Stimulated activated CD4-positive, alpha-beta T cell treated with anti-CD3 and anti-CD28 coated beads, TNF-alpha, amount 100 ng/mL, for 24 hours (primary cell): ENCODE measurements at places on chromosomes 12 and 14.

DNA sequence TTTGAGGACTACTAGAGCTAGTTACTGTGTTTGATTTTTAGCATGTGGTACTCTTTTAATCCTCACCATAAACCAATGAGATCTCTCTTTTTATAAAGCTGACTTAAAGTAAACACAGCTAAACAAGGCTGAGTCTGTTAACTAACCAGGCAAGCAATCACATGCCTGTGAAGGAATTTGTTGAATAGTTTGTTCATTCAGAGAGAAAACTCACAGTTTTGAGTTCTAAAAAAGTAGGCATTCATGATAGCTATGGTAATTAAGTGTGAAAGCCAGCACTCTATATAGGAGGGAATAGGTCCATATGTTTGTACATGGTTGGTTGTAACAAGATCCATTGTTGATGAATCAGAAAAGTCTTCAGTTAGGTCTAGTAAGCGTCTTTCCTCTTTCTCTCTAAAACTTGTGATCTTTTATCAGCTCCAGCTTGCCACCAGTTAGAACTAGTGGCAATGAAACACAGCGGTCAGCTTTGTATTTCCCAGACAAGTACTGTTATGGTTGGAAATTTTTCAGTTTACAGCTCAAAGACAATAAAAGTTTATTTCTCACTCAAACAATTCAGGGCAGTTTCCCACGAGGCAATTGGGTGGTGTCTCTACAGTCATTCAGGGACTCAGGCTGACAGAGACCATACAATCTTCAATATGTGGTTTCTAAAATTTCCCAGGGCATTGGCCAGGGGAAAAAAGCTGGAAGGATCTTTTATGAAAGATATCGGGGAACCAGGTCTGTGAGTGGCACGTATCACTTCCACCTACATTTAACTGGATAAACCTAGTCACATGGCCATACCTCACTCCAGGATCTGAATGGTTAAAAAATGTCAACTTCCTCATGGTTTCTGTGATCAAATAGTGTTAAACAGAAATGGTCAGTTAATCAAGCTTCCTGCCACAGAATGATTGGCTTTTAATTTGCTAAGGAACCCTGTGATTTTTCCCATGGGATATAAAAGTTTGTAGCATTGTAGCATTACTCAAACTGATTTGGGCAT is 203.1 kb downstream of the KIF21A start:
- DNase-seq, result no peak

DNA sequence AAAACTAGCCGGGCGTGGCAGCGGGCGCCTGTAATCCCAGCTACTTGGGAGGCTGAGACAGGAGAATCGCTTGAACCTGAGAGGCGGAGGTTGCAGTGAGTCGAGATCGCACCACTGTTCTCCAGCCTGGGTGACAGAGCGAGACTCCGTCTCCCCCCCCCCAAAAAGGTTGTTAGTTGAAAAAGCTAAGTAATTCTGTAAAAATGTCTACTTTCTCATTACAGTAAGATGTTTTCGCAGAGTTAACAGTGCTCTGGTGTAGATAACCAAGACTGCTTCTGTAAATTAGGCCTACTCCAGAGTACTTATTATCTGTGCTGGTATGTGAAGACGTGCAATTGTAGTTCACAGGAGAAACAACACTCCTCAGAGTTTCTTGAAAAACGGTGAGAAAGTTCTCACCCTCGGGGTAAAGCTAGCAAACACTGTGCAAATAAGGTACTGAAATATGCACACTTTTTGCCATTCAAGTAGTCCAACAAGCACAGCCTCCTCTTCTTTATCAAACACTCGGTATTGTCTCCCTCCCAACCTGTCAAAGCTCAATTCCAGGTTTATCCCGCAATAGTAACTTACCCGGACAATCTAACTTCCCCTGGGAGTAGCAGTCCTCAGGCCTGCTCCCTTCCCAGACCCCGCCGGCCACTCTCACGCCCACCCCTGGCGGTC is 974 bp downstream of the BTBD7 start:
- DNase-seq, result no peak

DNA sequence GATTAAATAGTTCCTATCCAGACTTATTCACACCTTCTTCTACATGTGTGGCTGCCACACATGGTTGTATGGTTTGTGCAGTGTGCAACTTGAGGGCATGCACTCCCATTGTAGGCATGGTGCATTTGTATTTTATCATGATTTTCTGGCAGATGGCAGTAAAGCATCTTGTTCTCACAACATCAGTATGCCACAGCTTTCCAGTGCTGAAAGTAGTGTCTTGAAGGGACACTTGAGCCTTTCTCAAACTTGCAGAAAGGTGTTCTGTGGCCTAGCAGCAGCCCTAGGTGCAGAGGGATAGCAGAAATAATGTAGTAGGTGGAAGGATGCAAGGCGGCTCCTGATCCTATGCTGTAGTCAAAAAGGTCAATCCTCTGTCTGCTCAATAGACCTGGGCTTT is 72.9 kb downstream of the LMNTD1 start:
- no peak for DNase-seq

DNA sequence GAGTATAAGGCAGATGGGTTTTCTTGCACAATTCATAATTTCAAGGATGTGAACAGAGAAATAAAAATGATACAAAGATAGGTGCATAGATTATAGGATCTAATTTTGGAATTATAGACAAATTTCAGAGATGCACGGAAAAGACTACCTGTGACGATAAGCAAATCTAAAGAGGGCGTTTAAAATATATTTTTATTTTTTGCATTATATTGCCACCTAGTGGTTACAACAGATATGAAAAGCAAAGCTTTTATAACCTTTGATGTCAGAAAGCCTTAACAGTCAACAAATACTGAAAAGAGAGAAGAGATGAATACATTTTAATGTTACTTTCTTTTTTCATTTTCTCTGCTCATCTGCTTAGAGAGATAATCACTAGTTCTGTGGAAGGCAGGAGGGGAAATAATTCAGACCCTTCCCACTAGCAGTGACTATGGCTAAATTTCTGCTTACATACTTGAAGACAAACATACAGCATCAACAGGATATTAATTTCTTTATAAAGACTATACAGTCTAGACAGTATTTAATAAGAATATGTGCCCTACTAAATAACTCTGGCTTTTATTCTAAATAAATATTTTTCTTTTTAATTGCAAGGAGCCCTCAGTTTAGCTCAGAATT is 46.3 kb downstream of the NTS start:
- DNase-seq, result no peak

DNA sequence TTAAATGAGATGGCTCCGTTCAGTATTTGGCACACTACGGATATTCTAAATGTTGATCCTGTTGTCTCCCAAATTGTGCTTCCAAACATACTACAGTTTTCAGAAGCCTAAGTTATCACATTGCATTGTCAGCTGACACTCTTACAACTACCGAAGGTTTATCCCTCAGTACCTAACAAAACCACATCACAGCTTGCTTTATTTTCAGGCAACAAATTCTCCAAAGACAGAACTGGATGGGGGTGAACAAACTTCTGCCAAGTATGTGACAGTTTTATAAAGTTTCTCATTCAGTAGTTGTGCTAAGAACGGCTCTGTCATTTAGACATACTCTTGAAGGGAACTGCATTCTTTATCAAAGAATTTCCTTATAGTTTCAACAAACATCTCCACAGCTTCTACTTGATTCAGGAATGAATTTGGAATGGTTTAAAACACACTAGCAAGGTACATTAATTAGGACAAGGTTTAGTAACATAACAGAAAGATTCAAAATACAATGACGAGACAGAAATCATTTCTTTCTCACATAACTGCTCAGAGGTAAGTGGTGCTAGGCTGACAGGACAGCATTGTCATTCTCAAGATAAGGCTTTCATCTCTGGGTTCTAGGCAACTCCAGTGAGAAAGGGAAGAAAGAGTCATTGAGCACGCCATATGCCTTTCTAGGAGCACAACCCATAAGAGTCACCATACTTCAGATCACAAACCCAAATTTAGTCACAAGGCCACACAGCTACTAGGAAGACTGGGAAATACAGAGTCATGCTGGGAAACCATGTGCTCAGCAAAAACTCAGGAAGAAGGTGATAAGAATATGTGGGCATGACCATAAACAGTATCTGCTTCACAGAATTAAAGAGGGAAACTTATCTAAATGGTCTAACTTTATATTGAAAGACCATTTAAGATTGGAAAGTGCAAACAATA is 100.7 kb downstream of the DUSP6 start:
- no peak for DNase-seq

DNA sequence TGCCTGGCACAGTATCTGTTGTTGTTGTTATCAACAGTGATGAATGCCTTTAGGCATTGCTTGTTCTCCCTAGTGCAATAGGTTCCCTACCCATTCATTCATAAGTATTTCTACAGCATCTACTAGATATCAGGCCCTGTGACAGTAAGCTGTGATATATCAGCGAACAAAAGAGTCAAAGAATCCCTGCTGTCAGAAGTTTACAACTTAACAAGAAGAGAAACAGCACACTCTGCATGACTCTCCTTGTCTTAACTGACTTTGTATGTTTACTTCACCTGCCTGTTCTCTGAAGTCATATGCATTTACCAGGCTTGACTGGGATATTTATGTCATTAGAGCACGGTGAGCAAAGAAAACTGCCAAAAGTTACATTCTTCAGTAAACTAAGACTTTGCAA is 452.2 kb upstream of the RPL10L start:
- DNase-seq, result no peak

DNA sequence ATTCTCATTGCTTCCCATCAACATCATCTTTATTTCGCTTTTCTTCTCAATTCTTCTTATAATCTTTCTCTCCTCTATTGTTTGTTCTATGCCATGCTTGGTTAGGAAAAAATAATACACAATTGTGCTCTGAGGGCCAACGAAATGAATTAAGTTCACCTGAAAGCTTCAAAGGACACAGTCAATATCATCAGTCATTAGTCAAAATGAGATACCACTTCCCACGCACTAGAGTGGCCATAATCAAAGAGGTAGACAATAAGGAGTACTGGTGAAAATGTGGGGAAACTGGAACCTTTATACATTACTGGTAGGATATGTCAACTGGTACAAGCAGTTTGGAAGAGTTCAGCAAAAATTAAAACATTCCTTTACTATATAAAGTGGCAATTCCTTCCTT is 91.5 kb downstream of the TMTC1 start:
- DNase-seq, result no peak

DNA sequence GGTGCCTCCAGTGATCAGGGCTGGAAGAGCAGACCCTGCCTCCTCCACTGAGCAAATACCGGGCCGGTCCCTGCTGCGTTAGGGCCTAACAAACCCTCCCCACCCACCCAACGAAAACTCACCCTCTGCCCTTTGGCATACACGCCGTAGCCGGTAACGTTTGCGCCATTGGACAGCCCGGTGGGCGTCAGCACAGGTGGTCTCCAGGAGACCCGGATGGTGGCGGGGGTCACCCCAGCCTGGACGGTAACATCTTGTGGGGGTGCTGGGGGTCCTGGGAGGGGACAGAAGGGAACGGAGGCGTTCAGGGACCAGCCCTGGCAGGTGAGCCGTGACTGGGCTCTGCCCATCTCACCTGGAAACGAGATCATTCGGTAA is 100.5 kb downstream of the PIWIL1 start:
- no peak for DNase-seq

GRCh38 chr14:36818246-36818645 is 156.6 kb downstream of the PAX9 start:
- no peak for DNase-seq

DNA sequence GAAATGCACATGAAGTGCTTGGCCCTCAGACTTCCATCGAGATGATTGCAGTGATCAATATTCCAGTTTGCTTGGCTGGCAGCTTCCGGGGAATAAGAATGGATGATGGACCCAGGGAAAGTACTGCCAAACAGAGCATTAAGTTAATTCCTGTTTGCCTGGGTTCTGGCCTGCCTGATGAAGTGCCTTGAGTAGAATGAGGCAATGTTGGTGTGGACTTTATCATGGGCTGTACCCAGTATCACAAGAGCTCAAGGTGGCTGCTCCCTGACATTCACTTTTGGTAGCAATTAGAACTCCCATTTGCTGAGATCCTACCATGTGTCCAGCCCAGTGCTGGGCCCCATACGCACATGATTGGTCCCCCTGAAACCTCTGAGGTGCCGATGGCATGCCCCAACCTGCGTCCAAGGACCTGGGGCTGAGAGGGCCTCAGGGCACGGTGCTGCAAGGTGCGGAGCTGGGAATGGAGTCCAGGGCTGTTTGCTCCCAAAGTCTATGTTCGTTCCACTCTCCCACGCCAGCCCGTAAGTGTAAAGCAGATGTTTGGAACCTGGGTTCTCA is 80.7 kb downstream of the SLC25A47 start:
- no peak for DNase-seq

DNA sequence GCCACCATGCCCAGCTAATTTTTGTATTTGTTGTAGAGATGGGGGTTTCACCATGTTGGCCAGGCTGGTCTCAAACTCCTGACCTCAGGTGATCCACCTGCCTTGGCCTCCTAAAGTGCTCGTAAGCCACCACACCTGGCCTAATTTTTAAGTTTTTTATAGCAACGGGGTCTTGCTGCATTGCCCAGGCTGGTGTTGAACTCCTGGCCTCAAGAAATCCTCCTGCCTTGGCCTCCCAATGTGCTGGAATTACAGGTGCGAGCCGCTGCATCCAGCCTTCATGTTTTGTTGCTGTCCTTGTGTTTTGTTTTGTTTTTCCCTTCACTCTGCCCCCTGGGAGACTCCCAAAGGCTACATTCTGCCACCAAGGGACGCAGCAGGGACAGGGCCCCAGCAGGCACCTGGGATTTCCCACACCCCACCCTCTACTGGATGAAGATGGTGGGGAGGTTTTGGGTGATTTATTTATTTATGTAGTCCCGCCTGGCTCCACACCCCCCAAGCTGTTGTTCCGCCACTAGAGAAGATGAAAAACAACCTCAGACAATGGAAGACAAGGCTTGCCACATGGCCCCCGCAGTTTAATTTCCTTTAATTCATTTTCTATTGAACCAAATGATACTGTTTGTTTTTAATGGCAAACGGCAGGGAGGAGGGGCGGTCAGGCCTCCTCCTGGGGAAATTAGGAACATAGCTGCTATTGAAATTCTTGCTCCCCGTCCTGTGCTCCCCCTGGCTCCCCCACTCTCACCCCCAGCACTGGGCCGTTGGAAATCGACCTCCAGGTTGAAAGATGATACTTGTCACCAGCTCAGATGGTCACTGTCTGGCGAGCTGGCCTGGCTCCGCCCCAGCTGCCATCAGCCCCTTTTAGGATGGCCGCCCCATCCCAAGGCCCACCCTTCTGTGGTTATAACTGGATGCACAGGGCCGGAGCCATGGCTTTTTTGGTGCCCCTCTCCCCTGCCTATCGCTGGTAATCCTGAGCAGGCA is 70.3 kb downstream of the RNFT2 start:
- no peak for DNase-seq

- no peak for DNase-seq
Measured at GRCh38 chr12:52248541-52249461, 15.8 kb downstream of the KRT7 start.

GRCh38 chr14:75675265-75675960 is 14.4 kb downstream of the TTLL5 start:
- DNase-seq, result no peak

- no peak for DNase-seq
Measured at GRCh38 chr12:63875703-63876102, 31.2 kb downstream of the SRGAP1 start.

- DNase-seq, result no peak
Measured at GRCh38 chr12:101243074-101243473, 33.0 kb upstream of the SLC5A8 start.
